ENCODE measurements at places on chromosomes 6 and 20. TPM values are rescaled to one million over a fixed set of nuclear protein-coding genes. Genes with fewer than 3 reads are reported as not detected.

Gene MRAP2
- total RNA-seq = 5.1 TPM

Gene PNLDC1
- not detected for total RNA-seq

Gene DDO
- not detected for total RNA-seq

Gene TPX2
- total RNA-seq = 44.7 TPM

Gene PPP1R3G
- total RNA-seq = not detected

Gene ANKS1A
- 76.9 TPM for total RNA-seq

Gene LY86
- not detected for total RNA-seq

Gene OR2W1
- total RNA-seq = not detected

Gene FBXL4
- total RNA-seq = 30.9 TPM

Data from glutamatergic neuron (in vitro differentiated cells).